ENCODE measurements at places on chromosomes 4 and X.

DNA sequence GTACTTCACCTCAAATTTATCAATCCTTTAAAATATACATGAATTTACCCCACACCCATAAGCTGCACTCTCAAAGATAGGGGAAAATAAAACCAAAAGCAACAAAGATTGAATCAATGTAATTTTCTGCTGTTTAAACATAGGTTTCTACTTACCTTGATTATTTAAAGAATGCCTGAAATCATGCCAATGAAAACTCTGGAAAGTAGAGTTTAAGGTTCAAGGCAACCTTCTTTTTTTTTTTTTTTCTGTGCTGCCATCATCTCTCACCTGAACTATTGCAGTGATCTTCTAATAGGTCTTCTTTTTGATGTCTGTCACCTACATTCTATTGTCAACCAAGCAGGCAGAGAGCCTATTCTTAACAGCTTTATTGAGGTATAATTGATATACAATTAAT is 682.1 kb downstream of the IL1RAPL1 start:
- no peak for DNase-seq

DNA sequence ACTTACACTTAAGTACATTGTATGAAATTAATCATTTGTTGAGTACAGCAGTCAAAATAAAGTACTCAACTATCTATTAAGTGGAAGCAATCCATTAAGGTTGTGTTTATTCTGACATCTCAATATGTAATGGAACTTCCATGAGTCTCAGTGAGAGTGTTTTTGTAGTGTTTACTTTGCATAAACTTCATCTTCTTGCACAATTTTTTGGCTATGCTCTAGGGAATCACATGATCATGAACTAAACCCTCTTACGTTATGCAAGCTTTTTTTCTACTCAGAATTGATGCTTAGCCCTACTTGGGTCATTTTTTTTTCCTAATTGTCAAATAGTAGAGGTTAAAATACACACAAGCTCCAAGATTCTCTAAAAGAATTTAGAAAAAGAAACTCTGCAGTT is 21.1 kb upstream of the PIGA start:
- DNase-seq = no peak

DNA sequence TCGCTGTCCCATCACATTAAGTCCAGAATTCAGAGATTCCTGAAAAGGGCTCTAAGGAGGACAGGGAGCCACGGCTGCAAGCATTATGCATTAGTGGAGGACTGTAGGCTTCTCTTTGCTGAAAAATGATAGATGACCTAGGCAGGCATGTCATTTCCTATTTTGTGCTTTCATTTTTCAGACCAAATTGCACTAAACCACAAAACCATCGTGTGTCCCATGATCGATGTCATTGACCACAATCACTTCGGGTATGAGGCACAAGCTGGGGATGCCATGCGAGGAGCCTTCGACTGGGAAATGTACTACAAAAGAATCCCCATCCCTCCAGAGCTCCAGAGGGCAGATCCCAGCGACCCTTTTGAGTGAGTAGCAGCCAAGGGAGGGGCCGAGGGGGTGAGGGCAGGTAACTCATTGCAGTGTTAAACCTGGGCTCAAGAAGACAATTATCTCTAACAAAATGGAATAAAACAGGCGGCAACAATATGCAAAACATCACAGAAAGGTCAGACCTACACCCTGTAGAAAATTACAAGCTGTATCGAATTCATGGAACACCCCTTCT is 355.2 kb upstream of the GALNT7 start:
- no peak for DNase-seq

DNA sequence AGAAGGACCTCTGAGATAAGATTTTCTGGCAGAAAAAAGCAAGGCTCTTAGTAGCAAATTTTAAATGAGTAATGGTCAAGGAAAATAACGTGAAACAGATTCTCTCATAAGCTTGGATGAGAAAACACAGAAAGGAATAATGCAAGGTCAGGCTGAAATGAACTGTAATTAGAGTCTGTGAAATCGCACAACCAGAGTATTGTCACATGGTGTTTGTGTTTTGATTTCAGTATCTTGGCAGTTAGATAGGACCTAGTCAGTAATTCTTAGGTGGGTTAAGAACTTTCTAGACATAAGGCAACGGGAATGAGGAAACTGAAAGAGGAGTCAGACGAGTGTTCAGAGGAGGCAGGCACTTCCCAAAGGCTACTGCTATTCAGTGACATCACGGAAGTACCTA is 34.6 kb downstream of the LIMCH1 start:
- no peak for DNase-seq

DNA sequence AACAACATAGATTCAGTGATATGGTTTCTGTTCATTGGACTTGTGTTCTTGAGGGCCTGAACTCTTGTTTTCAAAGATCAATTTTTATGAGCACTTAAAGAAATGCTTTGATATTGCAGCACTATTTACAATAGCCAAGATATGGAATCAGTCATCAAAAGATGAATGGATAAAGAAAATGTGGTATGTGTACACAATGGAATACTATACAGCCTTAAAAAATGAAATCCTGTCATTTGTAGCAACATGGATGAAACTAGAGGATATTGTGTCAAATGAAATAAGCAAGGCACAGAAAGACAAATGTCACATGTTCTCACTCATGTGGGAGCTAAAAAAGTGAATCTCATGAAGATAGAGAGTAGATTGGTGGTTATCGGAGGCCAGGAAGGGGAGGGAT is 21.9 kb downstream of the RNF128 start:
- DNase-seq = no peak

DNA sequence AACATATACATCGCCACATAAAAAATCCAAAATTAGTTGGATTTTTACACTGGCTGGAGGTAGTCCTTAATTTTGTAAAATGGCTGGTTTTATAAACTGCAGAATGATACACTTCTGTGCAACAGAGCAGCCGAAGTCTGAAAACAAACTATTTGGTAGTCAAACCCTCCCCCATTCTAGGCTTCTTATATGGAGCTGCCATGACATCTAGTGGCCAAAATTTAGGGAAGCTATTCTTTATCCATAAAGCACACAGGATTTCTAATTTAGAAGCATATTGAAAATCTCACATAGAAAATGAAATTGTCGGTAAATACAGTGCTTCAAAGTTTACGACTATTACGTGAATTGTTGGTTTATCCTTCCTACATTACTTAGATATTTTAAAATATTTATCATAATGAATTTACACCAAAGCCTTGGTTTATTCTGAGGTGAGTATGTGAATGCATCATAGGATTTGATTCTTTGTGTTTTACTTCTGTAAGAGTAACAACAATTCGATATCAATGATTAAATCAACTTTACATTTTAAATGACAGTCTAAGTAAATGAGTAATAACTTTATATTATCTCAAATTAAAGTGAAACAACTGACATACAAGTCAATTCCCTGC is 113.4 kb upstream of the FAM241A start:
- DNase-seq = no peak

- DNase-seq = no peak
Observed at GRCh38 chr4:8033067-8033755, 93.5 kb upstream of the AFAP1 start.

DNA sequence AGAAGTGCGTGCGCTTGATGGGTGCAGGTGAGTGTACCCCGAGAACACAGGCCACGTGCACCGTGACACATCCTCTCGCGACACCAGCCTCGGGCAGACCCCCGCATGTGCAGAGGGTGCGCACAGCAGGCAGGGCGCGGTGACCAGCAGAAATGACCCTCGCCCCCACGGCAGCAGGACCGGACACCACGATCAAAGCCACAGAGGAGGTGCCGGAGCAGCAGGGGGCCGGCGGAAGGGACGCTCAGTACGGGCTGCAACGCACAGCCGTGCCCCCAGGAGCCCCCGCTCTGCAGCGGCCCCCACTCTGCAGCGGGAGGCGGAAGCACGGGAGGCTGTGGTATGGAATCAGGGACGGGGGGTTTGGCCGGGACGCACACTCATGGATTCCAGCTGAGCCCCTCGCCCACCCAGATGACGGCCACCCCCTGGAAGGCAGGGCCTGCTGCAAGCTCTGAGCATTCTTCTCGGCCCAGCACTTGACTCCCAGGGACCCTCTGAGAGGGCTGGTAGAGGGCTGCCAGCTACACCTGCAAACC is 17.1 kb downstream of the PPP2R3B start:
- no peak for DNase-seq
